ENCODE measurements at places on chromosomes 16 and 17.

DNA sequence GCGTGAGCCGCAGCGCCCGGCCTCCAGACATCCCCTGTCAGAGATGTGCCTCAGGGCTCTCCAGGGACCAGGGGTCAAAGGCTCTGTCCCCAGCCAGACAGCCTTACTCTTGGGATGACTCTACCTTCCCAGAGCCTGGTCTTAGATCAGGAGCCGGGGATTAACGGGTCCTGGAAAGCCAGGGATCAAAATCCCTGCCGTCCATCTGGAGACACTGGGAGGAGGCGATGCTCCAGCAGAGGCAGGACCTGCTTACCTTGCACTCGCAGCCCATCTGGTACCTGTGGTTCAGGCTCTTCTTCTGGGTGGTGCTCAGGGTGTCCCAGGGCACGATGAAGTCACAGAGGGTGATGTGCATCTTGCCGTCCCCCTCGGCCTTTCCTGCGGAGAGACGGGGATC, 16.7 kb upstream of the USP36 start:
- DNase-seq: peak; percentile 85

- DNase-seq: no peak
These were observed 3.1 kb upstream of the GSE1 start for GRCh38 chr16:85610059-85610445.

- DNase-seq: no peak
These were observed 623 bp downstream of the MBTPS1 start for GRCh38 chr16:84115919-84116719.

DNA sequence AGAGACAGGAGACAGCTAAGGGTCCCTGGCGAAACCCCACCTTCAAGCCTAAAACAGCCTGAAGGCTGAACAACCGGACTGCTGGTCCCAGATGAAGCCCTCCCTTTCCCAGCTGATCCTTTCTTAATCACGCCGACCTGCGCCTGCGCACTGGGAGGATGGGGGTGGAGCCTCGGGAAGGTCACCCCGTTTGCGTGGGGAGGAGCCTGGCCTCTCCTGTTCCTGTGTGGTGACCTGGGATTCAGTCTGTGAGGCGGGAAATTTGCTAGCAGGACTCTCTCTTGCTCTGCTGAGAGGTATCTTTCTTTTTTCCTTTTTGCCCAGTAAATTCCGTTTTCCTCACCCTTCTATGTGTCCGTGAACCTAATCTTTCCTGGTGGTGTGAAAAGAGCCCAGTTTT, 9.6 kb downstream of the FAM20A start:
- DNase-seq: no peak

- DNase-seq: peak; percentile 79
These were observed 1.4 kb upstream of the HES7 start for GRCh38 chr17:8125154-8125946.

- no peak for DNase-seq
These were observed 4.4 kb downstream of the MVP start for GRCh38 chr16:29824589-29825144.

- no peak for DNase-seq
These were observed 76.4 kb downstream of the KCNJ12 start for GRCh38 chr17:21452377-21453143.

GRCh38 chr16:12341423-12341822, 364.9 kb downstream of the SNX29 start:
- no peak for DNase-seq

GRCh38 chr17:83077411-83077810, 2.0 kb upstream of the METRNL start:
- DNase-seq: no peak

GRCh38 chr17:68621065-68621464, 19.9 kb upstream of the FAM20A start:
- DNase-seq: no peak

- no peak for DNase-seq
These were observed 205.1 kb upstream of the MAF start for GRCh38 chr16:79805621-79806020.

GRCh38 chr17:2051061-2051932, 3.6 kb upstream of the HIC1 start:
- DNase-seq: no peak

GRCh38 chr16:68411086-68411485, 37.2 kb downstream of the SMPD3 start:
- no peak for DNase-seq

- DNase-seq: peak; percentile 68
These were observed 14.5 kb downstream of the C17orf100 start for GRCh38 chr17:6666077-6666521.

DNA sequence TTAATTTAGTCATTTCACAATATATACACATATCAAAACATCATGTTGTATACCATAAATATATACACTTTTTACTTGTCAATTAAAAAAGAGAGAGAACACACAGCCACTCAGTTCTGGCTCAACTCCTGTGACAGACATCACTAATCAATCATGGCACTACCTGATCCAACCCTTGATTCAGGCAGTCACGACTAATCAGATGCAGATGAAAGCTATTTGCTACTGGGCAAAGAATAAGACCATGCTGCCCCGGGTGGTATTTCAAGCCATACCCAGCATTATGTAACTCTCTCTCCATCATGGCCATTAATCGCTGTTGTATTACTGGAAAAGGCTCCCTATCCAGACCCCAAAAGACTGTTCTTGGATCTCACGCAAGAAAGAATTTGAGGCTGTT, 345.7 kb downstream of the HAPSTR1 start:
- DNase-seq: no peak

DNA sequence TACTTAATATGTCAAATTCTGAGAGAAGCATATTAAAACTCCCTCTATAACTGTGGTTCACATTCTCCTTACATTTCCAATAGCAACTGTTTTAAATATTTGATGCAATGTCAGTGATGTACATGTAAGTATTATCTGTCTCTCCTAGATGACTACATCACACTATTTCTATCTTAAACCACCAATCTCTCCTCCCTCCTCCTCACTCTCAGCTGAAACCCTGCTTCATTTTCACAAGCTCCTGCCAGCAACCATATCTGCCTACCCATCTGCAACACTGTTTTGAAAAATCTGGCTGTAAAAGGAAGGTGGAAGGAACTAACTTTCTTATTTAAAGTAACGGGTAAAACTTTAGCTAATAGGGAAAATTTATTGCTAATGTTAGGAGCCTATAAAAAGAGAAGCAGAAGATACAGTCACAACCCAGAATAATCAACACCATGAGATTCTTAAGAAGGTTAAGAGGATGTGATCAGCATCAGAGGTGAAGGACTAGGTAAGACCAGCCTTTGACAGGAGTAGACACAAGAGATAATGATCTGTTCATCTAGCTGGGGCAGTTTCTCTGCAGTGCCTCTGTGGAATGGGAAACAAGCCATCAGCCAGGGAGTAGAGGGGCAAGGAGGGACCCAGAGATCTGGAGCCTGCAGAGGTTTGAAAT, 31.0 kb downstream of the MYH10 start:
- no peak for DNase-seq

DNA sequence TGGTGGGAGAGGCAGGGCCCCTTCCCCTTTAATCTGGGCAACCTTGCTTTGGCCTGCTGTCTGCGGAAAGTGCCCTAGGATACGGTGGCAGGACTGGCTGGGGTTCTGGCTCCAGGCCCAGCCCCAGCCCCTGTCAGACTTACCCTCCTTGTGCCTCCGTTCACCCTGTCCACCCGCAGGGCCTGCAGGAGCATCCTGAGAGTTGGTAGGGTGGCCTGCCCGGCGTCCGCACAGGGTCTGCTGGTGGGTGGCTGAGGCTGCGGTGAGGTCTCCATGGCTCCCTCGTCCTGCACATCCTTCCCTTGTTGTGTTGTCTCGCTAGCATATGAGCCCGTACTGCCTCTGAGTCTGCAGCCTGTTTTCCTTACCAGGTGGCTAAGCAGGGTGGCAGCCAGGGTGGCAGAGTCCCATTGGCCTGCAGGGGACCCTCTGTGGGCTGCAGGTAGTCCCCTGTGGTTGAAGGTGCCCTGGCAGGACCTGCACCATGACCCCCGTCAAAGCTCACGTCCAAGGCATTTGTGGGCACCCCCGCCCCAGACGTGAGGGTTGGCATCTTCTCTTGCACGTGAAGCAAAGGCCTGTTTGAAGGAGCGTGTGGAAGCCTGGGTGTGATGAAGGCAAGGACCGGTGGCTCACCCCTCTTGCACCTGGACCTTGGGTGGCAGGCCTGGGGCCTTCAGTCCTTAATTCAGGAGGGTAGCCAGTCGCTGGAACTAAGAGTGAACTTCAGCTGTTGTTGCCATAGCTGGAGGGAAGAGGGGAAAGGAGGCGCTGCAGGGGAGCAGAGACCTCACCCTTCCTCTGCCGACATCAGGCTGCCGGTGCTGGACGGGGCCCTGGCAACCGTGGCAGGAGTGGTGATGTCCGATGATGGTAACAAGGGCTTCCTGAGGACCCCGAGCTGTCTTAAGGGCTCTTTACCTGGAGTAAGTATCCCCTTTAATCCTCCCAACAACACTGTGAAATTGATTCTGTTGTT, 293.7 kb downstream of the SEC14L1 start:
- no peak for DNase-seq

DNA sequence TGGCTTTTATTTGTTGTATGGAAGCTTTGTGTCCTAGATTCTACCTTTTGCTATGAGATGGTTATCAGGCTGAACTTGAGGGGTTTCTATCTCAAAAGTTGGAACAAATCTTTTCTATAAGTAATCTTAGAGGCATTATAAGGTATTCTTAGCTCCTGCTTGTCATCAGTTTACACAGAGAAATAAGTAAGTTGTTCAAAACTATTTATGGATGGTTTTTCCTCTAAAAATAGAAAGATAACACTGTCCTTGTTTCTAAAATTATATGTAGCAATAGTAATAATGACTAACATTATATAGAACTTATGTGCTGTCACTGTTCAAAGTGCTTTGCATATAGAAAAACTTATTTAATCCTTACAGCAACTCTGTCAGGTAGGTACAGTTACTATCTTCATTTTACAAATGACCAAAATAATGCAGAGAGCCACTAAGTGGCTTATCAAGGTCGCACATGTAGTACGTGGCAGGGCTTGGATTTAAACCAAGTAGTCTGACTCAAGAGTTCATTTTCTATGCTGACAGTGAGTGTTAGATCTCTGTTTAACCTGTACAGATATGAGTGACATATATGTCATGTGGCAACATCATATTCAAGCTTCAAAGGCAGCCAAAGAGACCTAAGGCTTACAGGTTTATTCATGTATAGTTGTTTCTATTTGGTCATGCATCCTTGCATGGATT, 59.0 kb downstream of the PHKB start:
- no peak for DNase-seq

DNA sequence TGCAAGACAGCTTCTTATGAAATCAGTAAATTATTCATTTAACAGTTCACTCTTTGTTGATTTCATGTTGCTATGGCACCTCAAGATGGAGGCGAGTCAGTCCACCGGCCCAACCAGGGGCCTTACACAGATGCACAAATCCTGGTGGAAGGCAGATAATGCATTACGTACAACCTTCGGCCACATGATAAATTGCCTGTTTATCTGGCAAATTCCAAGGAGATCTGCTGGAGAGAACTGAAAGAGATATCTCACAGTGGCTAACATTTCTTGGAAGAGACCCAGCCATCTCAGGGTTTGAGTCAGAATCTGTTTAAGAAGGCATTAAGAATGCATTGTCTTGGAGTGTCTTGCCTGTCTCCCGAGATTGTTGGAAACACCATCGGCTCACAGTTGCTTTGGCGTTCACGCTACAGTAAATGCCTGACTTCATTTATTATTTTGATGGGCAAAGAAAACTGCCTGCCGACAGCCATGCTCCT, 225.6 kb downstream of the MSI2 start:
- DNase-seq: no peak

DNA sequence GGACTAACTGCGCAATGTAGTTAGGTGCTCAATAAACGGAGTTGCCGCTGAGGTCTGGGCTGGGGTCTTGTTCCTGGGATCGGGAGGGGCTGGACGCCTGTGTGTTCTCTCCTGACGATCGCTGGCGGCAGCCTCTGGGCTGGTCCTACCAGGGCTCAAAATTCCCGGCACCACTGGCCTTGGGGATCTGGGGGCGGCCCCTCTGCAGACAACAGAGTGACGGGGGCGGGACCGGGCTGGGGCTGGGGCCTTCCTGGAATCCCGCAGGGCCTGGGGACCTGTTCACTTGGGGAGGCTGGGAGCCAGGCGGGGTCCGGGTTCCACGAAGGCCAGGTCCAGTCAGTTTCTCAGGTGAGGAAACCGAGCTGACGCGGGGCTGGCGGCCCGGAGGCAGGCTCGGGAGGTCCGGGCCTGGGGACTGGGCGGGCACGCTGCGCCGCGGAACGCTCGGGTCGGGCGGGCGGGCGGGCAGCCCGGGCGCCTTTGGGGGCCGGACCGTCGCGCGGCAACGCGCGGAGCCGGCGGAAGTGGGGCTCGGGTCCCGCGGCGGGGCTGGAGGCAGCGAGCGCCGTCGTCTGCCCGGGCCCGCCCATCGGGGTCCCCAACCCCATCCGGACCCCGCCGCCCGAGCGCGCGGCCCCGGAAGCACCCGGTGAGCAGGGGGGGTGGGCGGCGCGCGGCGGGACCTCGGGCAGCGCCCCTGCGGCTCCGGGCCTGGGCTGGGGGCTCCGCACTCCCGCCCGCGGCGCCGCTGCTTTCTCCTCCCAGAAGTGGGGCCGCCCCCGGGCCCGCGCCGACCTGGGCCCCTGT, at the start of gene PIGQ:
Gene PIGQ (plus strand): TSS at position 524 of the 810 bp plus-strand sequence. CDS start 4,107 bp downstream, outside the sequence.
- peak; percentile 89 for DNase-seq

DNA sequence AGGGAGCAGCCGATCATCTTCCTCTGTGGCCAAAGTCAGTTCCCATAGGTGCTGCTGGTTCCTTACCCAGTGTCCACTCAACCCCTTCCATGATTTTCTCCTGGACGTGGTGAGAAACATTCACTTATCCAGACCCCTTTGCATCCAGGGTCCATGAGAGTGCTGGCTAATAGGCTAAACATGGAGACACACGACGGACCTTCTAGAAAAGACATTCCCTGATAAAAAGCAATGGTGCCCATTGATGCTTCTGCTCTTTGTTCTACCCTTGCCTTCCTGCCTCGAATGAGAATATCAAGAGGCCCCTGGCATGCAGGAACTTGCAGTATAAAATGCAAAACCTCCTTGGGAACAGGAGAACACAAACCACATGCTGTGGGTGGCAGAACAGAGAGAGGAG, 2.3 kb downstream of the TEKT5 start:
- DNase-seq: no peak

- DNase-seq: no peak
These were observed at the start of gene ALOX15B for GRCh38 chr17:8038954-8039610. TSS of gene ALOX15B (plus strand) at chr17:8039059. CDS start at chr17:8039156, 97 bp downstream.

- no peak for DNase-seq
These were observed 27.7 kb upstream of the CLEC18B start for GRCh38 chr16:74448990-74449389.

GRCh38 chr17:19664136-19664820, 15.7 kb downstream of the ALDH3A2 start:
- no peak for DNase-seq

- no peak for DNase-seq
These were observed 23.3 kb upstream of the ERCC4 start for GRCh38 chr16:13896543-13897182.
